ENCODE measurements at places on chromosomes 3 and 15.

DNA sequence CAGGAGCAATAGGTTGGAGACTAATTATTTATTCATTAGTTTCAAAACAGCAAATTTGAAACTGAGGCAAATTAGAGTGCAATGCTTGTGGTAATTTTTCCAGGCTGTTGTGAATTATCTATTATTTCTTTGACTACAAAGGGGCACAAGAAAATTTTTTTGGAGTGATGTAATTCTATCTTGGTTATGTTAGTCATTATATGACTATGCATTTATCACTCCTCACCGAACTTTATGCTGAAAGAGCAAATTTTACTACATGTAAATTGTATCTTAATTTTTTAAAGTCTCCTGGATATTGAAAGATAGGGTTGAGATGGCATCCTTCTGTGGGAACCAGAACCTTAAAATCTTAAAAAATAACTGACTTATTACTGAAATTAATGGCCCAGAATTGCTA lies 320.0 kb upstream of the ROBO1 start:
- no peak for DNase-seq

DNA sequence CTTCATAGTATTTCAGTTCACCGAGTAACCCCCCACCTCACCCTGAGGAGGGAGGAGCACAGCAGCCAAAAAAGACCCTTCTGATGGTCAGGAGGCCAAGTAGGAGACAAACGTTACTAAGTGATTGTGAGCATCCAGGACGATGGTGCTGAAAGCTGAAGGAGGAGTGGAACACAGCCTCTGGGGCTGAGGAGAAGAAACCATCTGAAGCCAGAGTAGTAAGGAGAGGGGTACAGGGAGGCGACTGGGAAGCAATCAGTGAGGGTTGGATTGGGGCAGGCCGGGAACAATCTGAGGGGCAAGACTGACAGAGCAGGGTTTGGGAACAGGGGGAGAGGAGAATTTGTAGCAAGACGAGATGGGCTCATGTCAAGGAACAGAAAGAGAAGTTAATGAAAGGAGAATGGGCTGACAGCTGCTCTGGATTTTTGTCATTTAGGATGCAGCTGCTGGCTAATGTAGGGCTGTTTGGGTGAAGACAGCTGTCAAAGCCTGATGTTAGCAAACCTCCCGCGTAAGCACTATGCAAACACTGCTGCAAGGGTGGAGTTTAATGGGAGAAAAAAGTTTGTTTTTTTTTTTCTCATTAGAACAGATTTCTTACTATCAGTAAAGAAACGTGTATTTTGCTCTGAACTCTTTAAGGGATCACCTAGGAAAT lies 622.2 kb downstream of the EDEM1 start:
- no peak for DNase-seq

DNA sequence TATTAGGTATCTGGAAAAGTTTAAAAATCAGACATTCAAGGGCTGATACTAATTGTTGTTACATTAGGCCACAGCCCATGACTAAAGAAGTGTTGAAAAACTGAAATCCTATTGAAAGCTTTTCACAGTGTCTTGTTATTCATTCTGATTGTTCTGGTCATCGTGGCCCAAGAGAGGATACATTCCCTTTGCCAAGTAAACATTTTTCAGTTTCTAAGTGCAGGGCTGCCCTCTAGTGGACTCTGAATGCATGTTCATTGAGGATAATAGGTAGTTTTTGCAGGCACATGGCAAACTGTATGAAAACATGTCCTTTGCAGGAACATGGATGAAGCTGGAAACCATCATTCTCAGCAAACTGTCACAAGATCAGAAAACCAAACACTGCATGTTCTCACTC lies 181.1 kb downstream of the MYRIP start:
- no peak for DNase-seq

DNA sequence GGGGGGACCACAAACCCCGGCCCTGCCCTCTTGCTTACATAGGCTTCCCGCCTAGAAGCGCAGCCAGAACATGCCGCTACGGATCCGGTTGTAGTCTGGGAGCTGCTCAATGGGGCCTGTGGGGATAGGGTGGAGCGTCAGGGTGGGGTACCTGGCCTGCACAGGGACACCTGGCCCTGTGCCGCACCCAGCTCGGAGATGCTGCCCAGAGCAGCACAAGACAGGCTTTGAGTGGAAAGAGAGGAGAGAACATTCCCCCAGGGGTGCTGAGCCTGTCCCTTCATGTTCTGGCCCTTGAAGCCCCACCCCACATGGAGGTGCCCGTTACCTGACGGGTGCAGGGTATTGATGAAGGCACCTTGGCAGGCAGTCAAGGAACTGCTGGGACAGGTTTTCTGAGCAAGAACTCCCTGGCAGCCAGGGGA lies 4.0 kb upstream of the COL7A1 start:
- no peak for DNase-seq

GRCh38 chr3:182636646-182637045 lies 156.7 kb upstream of the ATP11B start:
- no peak for DNase-seq

GRCh38 chr3:76063019-76063418 lies 277.7 kb upstream of the ZNF717 start:
- DNase-seq = no peak

- DNase-seq = no peak
Measured at GRCh38 chr3:40196966-40197365, 112.5 kb upstream of the EIF1B start.

DNA sequence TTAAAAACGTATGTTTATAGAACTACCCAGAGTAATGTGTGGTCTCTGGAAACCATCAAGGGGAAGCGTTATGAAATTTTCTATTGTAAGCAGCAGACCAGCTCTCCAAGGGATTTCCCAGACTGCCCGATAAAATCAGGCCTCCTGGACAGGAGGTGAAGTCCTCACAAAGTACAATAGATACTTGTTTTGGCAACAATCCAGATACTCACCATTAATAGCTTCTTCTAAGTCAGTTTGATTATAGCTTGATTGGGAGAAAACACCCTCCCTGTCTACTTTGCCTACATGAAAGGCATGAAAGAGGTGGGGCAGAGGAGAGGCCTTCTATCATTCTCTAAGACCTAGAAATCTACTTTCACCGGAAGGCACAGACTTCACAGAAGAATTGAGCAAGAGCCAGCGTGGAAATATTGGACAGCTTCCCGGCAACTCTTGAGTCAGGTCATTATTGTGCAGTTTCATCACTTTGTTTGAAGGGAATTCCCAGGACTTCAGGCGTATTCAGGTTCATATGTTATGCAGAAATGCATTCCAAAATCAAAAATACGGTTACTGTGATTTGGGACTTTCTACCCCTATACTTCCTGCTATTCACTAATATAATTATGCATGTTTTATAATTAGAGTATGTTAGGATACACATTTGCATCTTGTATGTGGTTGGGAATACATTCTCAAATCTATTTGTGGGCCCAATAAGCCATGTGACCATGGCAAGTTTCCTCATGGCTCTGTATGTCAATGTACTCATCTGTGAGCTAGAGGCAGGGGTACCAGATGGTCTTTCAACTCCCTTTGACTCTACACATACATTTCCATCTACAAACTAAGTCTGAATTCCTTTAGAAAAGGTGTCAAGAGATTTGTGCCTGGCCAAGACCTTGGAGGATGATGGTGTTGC lies 103.5 kb downstream of the CD47 start:
- DNase-seq = no peak

DNA sequence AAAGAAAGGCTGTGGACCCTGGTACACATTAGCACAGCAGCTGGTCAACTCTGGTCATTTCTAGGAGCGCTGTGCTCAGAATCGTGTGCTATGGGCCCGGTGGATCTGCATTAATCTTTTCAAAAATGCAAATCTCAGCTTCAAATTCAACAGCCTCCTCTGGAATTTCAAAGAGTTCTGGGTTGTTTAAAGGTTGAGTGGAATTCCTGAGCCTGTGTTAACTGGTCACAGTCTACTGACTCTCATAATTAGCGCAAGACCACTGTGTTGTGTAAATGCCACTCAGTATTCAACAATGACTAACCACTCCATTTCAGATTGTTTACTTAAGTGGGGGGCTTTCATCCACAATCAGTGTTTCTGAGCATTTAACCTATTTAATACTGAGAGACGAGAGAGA lies 2.7 kb upstream of the ARNT2 start:
- no peak for DNase-seq

- DNase-seq = no peak
Measured at GRCh38 chr3:107620534-107620933, 97.8 kb downstream of the BBX start.

DNA sequence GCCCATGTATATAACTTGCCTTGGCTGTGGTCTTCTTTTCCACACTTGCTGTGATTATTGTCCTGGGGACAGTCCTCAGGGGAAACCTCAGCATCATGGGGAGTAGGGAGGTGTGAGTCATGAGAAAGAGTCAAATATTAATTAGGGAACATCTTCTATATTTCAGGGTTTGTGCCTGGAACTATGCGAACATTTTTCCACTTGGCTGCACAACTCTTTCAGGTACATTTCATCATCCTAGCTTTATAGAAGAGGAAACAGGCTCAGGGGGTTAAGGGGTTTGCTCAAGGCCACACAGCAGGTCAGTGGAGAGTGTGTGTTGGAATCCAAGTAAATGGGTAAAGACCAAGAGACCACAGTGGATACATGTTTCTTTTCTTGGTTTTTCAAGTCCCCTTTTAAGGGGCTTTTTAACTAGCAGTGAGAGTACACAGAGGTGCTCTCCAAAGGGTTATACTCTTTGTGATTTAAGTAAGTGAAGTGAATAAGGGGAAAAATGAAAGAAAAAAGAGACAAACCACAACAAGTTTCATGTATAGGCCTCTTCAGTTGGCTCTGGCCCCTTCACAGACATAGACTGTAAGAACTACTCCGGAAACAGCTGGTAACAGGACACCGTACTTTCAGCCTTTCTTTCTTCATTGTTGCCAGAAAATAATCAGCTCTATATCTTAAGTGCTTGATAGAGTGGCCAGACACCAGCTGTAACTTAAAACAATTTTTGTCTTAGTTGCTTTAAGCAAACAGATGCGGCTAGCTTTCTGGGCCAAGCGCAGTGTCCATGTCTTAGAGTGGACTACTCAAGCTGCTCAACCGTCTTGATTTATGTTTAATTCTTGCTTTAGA lies 64.6 kb downstream of the EEFSEC start:
- no peak for DNase-seq

- DNase-seq = no peak
Measured at GRCh38 chr3:194928831-194929577, 243.3 kb downstream of the FAM43A start.

- DNase-seq = no peak
Measured at GRCh38 chr3:130425484-130425883, 80.0 kb downstream of the COL6A5 start.

GRCh38 chr15:90765966-90766365 lies 48.8 kb downstream of the BLM start:
- DNase-seq = no peak
